ENCODE measurements at places on chromosomes 16 and 17.

GRCh38 chr16:56297684-56298083 lies 106.4 kb downstream of the GNAO1 start:
- DNase-seq, result no peak

DNA sequence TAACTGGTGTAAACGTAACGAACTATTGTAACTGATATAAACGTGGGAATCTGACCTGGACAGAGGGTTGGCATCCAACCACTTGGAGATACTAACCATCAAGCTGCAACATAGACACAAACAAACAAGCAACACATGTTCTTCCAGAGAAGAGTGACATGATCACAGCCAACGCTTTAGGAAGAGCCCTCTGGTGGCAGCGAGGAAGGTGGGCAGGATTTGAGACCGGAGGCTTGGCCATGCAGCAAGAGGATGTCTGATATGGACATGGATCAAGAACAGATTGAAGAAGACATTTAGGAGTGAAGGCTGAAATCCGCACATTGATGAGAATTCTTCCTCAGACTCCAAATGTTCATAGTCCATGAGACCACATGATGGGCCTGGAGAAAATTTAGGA lies 40.3 kb upstream of the TNRC6A start:
- peak; percentile 59 for DNase-seq

DNA sequence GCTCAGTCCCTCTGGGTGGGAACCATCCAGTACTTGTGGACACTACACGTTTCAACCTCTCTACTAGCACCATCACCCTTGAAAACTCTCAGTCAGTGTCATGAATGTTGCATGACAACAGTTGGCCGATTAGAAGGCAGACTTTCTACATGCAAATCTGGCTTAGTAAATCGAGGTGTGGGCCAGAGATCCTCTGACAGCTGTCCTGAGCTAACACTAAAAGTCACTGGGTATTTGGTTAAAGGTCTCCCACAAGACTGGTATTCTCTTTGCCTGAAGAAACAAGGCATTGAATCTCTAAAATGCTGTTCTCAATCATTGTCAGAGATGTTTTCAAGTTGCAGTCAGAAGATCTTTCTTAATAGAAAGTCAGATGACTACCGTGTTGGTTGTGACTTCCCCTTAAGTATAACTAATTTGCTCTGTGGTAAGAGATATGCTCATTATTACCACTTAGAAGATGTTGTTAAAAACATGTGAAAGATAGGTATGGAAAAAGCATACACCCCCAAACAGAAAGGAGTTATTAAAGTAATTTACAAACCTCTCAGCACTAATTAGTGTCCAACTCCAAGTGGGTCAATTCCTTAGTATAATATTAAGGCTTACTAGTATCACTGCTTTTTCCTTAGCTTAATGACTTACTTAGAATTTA lies 62.3 kb downstream of the WNT3 start:
- no peak for DNase-seq

DNA sequence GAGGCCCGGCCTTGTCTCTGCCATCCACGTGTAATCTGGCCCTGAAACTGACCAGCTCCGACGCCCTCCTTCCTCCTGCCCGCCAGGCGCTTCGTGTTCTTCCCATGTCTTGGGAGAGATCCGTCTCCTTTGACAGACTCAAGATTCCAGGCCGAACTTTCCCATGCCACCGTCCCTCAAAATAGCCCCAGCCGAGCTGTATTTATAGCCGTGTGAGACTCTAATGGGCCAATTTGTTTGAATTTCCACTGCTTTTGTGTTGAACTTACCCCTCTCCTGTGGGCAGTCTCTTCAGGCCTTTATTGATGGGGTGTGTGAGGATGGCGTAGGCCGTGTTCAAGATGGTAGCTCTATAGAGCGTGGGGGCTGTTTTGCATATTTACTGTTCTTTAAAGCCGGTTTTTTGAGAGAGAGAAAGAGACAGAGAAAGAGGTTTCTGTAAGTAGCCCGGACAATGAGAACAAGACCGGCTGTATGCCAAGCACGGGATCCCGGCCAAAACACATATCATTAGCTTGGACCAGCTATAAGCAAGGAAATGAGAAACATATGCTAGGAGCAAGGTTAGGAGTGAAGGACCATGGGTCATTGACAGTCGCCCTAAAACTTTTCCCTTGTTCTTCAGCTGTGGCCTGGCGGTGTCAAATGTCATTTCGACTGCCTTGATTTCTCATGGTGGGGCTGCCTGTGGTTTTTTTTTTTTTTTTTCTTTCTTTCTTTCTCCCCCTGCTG lies 124.5 kb upstream of the ZFHX3 start:
- peak; percentile 27 for DNase-seq

GRCh38 chr17:35930211-35931065 lies at the start of gene RDM1:
TSS of gene RDM1 (minus strand) at chr17:35930773. CDS start at chr17:35930727, 46 bp downstream.
- peak; percentile 72 for DNase-seq

GRCh38 chr16:59719121-59719520 lies 985.0 kb upstream of the GOT2 start:
- DNase-seq, result peak; percentile 20

DNA sequence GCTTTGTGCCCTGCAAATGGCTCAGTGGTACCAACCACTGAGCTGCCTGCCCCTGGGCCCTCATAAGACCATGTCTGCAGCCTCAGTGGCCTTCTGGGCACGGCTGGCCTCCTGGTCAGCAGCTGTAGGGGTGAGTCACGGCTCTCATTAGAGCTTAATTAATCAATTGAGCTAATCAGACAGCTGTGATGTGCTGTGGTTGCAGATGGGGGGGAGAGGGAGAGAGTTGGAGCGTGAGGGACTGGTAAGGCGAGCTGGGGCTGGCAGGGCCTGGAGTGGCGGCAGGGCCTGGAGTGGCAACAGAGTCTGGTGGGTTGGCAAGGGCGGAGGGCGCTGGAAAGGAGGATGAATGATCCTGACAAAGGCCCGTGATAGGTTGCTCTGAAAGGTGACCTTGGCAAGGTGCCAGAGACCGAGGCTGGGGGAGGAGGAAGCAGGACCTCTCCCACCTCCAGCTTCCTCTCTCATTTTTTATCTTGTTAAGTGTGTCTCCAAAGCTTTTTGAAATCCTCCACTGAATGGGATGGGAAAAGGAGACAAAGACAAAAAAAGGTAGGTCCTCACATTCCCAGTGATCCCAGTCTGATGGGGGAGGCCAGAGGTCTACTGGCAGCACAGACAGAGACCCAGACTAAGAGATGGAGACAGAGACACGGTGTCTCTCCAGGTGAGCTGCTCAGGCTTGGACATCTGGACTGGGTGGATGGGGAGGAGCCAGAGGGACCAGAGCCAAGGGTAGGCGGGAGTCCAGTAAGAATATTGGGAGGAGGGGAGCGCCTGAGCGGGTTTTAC lies 41.6 kb downstream of the DCAKD start:
- no peak for DNase-seq

GRCh38 chr17:64331931-64332493 lies 58.6 kb downstream of the PECAM1 start:
- DNase-seq, result no peak

GRCh38 chr17:50198026-50198669 lies 3.3 kb downstream of the COL1A1 start:
- peak; percentile 56 for DNase-seq

DNA sequence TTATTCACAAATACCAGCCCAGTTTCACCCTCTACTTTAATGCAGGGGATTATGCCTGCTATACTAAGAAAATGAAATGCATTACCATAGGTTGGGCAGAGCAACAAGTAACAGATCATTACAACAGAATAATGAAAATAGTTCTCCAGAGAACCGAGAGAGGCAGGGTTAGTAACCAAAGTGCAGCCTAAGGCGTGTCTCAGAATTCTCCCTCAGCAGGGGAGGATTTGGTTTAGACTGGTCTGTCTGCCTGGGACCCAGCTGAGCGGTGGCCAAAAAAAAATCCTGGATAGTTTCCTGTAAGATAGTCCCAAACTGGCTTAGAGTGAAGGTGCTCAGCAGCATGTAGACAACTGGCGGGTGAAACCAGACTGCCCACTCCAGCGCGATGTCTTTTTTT lies 30.8 kb upstream of the ADCY7 start:
- no peak for DNase-seq

DNA sequence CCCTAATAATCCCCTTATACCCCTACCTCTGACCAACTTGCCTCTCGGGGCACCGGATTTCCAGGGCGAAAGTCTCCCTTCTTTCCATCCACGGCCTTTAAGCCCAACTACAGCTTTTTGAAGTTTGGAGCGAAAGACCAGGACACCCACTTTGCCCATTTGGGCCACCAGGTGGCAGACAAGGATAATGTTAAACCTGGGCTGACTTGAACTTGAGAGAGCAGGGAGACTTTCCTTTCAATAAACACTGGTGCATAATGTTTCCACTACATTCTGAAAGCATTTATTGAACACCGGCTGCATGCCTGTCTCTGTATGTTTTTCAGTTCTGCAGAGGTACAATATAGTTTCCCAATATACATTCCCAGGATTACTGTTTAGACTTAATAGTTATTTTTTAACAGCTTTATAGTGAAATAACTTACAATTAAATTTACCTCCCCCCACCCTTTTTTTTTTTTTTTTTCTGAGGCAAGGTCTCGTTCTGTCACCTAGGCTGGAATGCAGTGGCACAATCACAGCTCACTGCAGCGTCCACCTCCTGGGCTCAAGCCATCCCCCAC lies 6.9 kb upstream of the CES3 start:
- DNase-seq, result peak; percentile 89

DNA sequence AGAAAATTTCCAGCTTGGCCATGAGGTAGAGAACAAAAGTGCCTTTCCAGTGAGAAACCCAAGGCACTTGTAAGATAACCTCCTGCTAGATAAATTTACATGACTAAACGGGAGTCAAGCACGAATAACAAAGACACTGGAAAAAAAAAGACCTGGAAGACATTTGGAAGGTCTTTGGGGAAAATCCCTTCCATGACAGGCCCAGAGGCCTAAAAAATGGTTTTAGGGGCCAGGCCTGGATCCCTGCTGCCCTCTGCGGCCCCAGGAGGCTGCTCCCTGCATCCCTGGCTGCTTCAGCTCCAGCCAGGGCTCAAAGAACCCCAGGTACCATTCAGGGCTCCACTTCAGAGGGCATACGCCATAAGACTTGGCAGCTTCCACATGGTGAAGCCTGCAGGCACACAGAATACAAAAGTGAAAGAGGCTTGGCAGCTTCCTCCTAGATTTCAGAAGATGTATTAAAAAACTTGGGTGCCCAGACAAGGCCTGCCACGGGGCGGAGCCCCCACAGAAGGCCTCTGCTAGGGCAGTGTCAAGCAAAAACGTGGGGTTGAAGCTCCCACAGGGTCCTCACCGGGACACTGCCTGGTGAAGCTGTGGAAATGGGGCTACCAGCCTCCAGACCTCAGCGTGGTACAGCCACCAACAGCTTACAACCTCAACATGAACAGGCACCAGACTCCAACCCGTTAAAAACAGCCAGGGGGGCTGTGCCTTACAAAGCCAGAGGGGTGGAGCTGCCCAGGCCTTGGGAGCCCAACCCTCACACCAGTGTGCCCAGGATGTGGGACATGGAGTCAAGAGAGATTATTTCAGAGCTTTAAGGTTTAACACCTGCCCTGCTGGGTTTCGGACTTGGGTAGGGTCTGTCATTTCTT lies 77.1 kb downstream of the SDK2 start:
- DNase-seq, result no peak

GRCh38 chr17:51103451-51103850 lies 17.2 kb downstream of the SPAG9 start:
- no peak for DNase-seq

DNA sequence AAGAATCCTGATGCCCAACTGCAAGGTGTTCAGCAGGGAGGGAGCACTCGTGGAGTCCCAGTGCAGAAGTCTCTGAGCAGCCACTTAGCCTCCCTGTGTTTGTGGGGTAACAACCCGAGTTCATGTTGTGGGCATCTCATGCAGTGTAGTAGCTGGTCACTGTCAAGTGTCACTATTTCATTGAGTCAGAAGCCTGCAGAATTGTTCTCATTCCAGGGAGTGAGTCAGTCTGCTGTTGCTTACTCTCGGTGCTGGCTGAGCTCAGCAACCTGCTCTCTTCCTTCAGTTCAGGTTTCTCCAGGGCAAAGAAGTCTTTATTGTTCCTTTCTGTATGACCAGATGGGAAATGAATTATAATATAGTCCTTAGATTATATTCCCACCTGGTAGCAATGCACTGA lies 24.1 kb downstream of the HMOX2 start:
- DNase-seq, result peak; percentile 33

DNA sequence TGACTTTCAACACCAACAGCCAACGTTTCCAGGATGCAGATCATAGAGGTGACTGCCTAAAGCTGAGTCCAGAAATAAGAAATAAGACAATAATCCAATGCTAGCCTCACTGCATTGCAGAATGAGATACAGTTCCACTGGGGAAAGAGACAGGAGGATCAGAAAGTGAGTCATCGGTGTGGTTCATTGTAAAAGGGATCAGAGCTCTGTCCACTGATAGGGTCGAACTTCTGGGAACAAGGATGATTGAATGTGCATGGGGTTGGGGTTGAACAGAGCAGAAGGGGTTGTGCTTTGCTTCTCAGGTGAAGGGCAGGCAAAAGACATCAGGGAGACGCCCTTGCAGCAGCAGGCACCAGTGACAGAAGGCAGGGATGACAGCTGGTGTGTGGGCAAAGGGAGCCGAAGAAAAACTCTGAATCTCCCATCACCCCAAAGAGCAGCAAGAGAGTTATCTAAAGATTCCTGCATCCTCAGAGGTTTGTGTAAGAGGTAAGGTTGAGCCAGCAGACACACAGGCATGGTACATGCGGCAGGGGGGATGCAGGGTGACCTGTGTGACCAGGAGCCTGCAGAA lies 16.4 kb downstream of the CLEC10A start:
- no peak for DNase-seq

- DNase-seq, result no peak
Measured at GRCh38 chr16:8675183-8676159, 1.1 kb downstream of the ABAT start.

GRCh38 chr16:22634954-22635353 lies 124.3 kb downstream of the NPIPB5 start:
- no peak for DNase-seq

DNA sequence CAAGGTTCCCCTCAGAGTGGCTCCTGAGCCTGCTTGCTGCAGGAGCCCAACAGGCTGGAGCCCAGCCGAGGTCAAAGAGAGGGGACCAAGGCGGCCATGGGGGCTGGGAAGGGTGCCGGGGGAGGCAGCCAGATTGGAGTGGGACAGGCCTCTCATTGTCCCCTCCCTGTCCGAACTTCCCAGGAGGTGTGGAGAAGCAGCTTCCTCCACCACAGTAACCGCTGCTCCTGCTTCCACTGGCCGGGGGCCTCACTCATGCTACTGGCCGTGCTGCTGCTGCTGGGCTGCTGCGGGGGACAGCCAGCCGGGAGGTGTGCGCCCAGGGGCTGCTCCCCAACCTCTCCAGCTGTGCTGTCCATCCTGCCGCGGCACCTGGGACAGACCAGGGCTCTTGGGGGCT lies 29.3 kb downstream of the TMEM94 start:
- DNase-seq, result no peak

- no peak for DNase-seq
Measured at GRCh38 chr17:63538693-63539595, 11.3 kb upstream of the DCAF7 start.

Data from NCI-H460 (cell line).